ENCODE measurements at places on chromosomes 5 and 9. TPM values are rescaled to one million over a fixed set of nuclear protein-coding genes. Genes with fewer than 3 reads are reported as not detected.

FGFR4 gene
- 0.30 TPM for total RNA-seq

DNA sequence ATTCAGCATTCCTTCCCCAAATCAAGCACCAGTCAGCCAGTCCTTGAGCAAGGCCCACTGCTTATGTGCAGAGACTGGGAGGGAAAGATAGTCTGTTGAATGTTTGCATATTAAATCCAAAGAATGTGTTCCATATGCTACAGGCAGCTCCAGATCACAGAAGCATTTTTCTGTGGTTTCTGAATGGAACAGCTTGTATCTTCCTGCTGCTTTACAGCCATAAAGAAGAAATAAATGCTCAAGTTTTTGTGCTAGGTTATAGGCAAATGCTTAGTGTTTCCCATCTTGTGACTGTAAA lies 310.3 kb downstream of the TRIM36 start:
- DNase-seq, result no peak

DNA sequence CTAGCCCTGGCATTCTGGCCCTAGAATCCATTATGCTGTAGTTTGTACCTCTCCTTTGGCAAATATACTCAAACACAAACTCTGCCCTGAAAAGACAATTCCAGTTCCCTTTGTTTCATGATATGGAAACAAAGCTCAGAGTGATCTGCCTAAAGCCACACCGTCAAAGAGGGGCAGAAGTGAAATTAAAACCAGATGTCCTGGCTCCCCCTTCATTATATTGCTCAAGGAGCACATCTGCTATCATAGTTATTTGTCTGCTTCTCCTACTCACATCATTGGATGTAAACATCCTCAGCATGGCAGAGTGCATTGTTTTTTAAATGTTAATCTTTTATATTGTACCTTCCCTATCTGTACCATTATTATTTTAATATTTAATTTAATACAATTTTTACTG lies 266.7 kb upstream of the SMARCA2 start:
- DNase-seq, result no peak

GRCh38 chr5:78837836-78838235 lies 147.3 kb downstream of the ARSB start:
- no peak for DNase-seq

All from HFFc6 (cell line).